ENCODE measurements at places on chromosomes 4 and X.
A peak's percentile ranks its signal among the peaks of the same experiment; 100 is the strongest.

DNA sequence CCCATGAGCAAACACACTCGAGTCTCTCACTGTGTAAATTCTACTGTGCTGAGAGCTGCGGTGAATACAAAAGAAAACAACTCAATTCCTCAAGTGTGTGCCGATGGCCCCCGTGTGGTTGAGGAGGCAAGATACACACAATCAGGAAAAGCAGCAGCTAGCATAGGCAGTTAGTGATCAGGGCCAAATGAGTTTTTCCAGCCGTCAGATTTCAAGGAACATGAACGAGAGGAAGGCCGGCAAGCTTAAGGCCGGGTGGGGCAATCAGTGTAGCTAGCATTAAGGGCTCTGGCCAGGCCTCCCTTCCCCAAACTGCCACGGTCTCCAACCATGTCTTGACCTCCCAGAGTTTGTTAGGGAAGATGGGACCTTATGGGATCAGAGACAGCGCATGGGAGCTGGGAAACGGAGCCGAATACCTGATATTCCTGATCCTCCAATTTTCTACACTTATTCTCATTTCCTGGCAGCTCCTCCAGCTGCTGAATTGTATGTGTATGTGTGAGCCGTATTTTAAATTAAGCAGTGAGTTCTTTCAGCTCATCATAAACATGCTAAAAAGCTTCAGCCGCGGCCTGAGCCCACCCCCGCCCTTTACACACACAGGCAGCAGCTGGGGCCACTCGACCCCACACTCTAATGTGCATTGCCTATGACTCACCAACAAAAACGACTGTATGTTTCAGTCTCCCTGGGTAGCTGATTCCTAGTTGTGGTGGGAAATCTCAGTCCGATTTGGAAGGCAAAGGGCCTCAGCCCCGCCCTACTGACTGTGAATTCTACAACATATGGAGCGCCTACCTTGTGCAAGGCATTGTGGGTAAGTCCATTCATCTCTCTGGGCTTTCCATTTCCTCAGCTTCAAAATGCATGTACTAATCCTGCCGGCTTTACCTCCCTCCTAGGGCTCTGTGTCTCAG is 59.9 kb downstream of the RTL9 start:
- no peak for DNase-seq

- DNase-seq: no peak
Measured at GRCh38 chr4:73606465-73606974, 13.7 kb downstream of the RASSF6 start.

GRCh38 chr4:182144626-182145333 is 98.4 kb upstream of the TENM3 start:
- DNase-seq: no peak

GRCh38 chr4:25159837-25160713 is at the start of gene SEPSECS:
Gene SEPSECS (minus strand): TSS chr4:25160449. CDS start chr4:25160369, 80 bp downstream.
- DNase-seq: peak; percentile 91

- peak; percentile 31 for DNase-seq
Measured at GRCh38 chrX:39730662-39731329, 367.0 kb downstream of the BCOR start.

GRCh38 chr4:110735686-110736085 is 112.8 kb upstream of the PITX2 start:
- no peak for DNase-seq

DNA sequence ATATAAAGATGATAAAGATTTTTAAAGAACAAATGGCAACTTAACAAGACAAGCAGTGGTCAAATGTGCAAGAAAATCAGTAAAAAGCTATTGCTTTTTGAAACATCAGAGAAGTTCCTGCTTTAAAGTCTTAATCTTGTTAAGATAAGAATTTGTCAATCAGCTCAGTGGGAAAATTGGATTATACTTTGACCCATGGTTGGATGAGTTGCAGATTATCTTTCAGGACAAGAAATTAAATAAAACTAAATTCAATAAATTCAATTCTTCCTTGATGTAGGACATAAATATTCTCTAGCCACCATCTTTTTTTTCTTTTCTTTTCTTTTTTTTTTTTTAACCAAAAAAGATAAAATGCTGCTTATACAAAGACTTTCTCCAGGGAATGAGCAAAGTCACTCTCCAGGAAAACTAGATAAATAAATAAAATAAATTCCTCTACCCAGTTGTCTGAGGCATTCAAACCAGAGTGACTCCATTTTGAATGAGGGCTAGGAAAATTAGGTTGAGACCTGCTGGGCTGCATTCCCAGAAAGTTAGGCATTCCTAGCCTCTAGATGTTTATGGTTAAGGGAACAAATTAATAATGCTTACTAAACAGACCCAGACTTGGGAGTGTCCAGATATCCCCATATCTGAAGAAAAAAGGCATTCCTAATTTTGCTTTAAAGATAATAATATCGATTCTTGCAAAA is 211.2 kb downstream of the SNCA start:
- no peak for DNase-seq

DNA sequence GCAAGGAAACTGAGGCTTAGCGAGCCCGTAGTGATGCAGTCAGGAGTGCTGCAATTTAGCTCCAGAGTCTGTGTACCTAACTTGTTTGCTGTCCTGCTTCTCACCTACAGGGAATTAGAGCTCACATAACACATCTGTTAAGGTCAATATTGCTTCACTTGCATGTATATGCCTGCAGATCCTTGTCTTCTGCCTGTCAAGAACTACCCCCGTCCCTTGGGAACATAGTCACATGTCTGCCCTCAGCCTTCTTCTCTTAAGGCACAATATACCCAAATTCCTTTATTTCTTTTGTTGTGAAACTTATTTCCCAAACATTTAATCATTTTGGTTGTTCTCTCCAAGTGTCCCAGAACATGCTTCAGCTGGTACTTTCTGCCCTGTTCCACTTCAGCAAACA is 103.3 kb upstream of the LEF1 start:
- no peak for DNase-seq

DNA sequence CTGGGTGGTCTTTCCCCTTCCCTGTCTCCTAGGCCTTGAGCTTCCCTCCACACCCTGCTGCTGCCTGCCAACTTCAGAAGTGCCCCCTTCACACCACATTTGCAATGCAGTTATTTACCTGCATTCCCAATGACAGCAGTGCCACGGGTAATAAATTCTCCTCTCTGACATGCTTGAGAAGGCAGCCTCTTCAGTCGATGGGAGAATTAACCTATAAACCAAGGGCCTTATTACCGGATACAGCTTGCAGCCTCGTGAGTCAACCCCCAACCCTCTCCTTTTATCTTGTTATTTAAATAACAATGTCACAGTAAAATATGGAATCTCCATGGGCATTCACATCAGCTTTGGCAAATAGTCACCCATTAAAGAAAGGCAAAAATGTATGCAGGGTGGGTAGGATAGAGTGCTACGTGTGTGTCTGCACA is 34.7 kb upstream of the LGI2 start:
- no peak for DNase-seq

GRCh38 chrX:37441377-37441776 is 92.2 kb downstream of the PRRG1 start:
- DNase-seq: no peak

GRCh38 chr4:17934286-17934685 is 87.3 kb downstream of the LCORL start:
- no peak for DNase-seq

DNA sequence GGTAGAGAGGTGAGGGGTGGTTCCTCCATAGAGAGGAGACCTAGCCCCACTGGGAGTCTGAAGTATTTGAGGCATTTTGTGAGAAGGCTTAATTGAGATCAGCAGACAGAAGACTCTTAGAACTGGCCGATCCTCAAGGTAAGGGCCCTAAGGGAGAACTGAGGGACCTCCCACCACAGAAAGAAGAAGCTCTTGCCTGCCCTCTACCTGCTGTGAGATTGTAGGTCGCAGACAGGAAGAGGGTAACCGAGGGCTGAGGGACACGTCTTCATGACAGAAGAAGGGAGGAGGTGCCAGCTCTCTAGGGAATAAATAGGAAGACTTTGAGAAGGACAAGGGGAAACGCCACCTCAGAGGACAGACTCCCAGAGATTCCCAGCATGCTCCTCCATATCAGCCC is 24.1 kb upstream of the MAGEC1 start:
- no peak for DNase-seq

DNA sequence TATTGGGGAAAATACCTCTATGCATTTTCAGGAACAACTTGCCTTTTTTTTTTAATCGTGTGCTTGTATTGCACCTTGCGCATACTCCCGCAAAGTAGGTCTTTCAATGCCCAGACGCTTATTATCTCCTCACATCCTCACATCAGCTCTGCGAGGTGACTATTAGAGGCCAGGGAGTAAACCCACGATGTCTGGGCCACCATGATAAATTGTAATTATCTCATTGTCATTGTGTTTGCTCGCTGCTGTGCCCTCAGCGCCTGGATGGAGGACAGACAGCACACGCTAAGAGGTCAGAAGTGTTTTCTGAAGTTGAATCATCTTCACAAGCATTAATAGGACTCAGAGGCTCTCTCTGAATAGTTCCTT is 1.0 kb upstream of the RELL1 start:
- DNase-seq: no peak

DNA sequence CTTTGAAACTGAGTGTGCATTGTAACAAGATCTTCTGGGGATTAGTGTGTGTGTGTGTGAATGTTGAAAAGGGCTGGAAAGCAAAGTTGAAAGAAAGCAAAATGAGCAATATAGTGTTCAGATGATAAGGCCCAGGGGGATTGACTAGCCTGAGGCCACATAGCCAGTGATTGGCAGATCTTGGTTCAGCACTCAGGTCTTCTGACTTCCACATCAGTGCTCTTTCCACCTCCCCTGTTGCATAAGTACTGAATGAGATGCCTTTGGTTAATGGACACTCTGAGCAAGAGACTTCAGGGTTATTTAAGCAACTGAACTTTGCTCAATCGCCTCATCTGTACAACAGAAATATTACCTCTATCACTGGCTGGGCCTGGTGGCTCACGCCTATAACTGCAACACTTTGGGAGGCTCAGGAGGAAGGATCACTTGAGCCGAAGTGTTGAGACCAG is 120.4 kb downstream of the TMEM164 start:
- no peak for DNase-seq

DNA sequence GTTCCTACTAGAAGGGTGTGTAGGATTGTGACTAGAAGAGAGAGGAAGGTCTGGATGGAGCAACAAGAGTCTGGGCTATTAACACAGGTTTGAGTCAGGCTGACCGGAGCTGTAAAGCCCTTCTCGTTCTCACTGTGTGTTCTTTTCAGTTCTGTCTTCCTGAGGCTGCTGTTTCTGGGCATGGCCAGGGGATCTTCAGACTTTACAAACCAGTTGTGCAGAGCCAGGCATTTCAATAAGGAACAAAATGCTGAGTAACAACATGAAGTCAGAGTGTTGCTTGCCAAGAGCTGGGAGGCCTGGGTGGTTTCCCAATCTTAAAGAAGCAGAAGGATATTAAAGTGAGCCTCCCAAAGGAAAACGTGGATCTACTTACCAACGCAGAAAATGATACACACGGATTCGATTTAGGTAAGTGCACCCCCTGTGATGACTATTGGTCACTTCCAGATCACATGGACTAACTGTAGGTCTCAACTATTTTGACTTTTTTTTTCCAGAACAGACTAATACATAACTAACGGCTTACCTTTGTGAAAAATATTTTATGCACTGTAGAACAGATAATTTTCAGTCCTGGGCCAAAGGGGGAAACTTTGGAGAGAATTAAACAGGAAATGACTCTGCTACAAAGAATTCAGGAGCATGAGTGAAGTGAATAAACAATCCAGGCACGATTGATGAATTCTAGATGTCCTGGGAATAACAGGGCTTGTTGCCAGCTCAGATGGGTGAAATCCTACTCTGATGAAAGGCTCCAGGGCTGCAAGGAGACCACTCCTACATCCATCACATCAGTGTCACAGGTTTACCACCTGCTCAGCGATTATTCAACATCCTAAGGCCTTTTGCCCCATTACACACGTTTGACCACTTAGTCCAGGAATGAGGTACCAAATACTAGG is 94.5 kb downstream of the ANXA3 start:
- no peak for DNase-seq

GRCh38 chr4:16969696-16970135 is 71.3 kb upstream of the LDB2 start:
- no peak for DNase-seq

- no peak for DNase-seq
Measured at GRCh38 chrX:45758319-45758718, 557.6 kb upstream of the DIPK2B start.

GRCh38 chr4:107792711-107793110 is 32.0 kb upstream of the SGMS2 start:
- no peak for DNase-seq

- peak; percentile 21 for DNase-seq
Measured at GRCh38 chr4:153083447-153083947, 120.7 kb upstream of the TRIM2 start.

Data from activated T-cell treated with anti-CD3 and anti-CD28 coated beads for 1 hour (primary cell).